CD4-positive, alpha-beta T cell treated with Interleukin-4 for 1 hour (primary cell): ENCODE measurements at places on chromosomes 11 and 22.

GRCh38 chr11:86818462-86819192 is 18.3 kb downstream of the PRSS23 start:
- no peak for DNase-seq

DNA sequence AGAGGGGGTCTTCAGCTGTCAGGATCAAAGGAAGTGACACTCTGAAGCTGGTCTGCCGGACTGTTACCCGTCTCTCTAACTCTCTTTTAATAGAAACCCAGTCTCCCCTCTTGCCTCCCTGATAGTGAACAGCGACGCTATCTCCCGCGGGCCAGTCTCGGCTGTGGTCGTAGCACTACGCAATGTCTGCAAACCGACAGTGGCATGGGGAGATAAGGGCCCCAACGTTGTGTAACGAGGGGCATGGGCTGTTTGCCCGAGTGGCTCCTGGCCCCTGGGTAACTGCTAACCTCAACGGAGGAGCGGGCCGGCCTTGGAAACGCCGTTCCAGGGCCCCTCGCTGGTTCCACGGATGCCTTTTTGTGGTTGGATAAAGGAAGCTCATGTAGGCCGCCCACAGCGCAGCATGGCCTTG is 23.3 kb downstream of the ZBTB16 start:
- DNase-seq, result no peak

DNA sequence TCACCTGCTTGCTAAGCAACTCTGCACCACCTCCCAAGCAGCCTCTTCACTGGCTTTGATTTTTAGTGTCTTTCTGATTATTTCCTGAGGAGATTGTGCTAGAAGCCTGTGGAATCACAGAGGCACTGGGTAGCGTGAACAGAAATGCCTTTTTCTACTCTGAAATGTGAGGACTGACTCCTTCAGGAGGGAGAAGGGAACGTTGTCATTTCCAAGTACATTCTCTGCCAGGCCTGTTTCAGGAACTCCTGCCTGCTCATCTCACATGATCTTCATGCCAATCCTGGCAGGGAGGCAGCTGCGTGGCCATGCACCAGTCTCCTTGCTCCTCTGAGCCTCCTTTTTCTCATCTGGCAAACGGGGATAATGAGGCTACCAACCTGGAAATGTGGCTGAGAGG is 49.8 kb upstream of the PRDM11 start:
- DNase-seq, result no peak

GRCh38 chr11:130721736-130722135 is 194.5 kb downstream of the SNX19 start:
- DNase-seq, result no peak

- no peak for DNase-seq
Measured at GRCh38 chr11:88280673-88281316, 56.7 kb downstream of the CTSC start.

- DNase-seq, result no peak
Measured at GRCh38 chr11:35463331-35463751, 44.0 kb upstream of the SLC1A2 start.

DNA sequence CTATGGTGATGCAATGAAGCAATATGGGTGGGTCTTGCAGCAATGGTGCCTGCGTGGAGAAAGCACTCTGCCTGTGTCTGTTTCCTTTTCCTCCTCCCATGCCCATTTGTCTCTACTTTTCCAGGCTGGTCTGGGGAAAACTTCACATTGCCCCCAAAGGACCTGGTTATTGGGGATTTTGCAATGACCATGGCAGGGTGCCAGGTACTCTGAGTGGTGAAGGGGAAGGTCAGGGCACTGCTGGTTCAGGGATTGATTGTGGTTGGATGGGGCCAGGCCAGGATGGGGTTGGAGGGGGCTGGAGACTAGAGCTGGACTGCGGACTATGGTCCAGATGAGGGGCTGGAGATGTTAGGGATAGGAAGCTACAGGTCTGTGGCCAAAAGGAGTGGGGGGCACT is 92.1 kb downstream of the INSC start:
- DNase-seq, result no peak

DNA sequence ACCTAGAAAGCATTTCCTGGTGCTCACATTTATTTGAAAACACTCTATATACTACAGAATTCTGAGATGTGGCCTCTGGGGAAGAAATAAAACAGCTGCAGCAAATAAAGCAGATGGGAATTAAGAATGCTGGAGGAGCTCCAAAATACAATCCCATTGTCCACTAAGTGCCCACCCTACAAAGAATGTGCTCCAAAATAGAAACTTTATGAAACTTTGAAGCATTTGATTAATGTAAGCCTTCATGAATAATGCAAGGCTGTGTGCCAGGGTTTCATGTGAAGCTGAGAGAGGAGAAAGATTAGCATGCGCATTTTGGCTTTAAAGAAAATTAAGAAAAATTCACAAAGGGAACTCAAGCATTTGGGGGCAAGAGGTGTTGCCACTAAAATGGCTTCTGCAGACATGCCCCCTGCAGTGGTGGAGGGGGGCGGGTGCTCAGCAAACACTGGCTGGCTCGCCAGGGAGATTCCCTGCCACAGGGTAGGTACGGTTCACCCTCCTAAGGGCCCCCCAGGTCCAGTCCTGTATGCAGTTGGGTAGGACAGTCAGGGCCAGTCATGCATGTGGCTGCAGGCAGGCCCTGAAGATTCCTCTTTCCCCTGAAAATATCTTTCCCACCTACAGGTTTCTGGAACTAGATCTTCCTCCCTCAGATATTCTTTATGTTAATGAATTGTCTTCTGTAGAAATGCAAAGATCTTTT is 46.6 kb upstream of the RCN1 start:
- DNase-seq, result no peak

GRCh38 chr11:109166441-109166840 is 255.5 kb upstream of the C11orf87 start:
- no peak for DNase-seq

DNA sequence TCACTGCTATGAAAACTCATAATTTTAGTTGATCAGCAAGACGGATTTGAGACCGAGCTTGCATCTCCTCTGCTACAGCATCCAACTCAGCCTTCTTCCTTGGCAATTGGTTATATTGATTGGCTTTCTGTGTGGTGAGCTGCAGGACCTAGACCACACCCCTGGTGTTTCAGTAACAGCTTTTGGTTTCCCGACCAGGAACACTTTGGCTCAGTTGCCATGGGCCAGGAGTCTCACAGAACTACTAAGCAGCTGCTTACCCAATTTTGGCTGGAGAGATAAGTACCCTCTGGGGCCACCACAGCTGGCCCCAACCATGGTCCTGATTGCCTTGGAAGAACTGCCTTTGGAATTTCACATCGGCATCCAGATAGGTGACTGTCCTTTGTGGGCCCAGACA is at the start of gene GLYATL1:
TSS of gene GLYATL1 (plus strand) at position 212 of the 400 bp plus-strand sequence. CDS start 7,600 bp downstream, outside the sequence.
- no peak for DNase-seq

GRCh38 chr11:9719566-9720289 is 55.9 kb downstream of the SWAP70 start:
- no peak for DNase-seq

DNA sequence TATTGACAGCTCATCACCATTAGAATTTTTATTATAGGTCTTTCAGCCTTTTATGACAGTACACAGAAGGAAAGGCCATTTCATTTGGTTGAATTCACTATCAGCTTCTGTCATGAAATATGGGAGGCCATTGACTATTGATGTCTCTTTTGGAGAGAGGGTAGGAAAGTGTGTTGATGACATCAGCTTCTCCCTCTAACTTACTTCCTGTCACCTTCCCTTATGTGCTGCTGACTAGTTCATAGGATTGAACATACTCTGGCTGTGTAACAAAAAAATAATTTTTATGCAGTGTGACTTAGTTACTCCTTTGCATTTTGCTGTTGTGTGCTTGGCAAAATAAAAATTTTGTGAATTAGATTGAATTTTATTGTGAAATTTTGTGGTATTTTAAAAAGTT is 769.2 kb downstream of the METTL15 start:
- DNase-seq, result no peak

- DNase-seq, result no peak
Measured at GRCh38 chr11:83726316-83726715, 440.1 kb upstream of the CCDC90B start.

- DNase-seq, result no peak
Measured at GRCh38 chr11:126440276-126440675, 84.8 kb downstream of the ST3GAL4 start.
